ENCODE measurements at places on chromosomes 1 and 21.

- no peak for DNase-seq
These were observed 1.5 kb downstream of the STYXL2 start for GRCh38 chr1:167095368-167095767.

DNA sequence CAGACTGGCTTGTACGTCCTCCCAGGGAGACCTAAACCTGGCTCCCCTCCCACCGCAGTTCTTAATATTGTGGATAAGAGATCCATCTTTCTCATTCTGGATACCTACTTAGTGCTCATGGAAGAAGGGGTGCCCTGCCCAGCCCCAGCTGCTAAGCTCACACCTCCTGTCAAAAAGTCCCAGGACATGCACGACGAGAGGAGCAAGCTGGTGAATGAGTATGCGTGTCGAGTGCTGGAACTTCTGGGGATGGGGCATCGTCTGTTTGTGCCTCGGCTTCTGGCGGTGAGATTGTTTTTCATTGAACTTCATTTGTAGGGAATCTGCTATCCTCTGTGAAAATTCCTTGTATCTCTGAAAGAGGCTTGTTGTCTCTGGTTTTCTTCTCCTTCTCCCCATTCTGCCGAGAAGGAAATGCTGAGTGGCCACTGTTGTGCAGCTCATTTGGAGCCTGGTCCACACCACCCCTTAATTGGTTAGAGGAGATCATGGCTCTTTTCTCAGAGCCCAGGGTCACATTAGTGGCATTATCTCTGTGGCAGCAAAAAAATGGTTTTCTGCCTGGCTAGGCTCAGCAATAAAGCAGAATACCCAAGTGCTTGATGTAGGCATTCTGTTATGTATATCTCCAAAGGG, 199.4 kb upstream of the CACYBP start:
- no peak for DNase-seq

- no peak for DNase-seq
These were observed 7.1 kb downstream of the BLACAT1 start for GRCh38 chr1:205448540-205449253.

DNA sequence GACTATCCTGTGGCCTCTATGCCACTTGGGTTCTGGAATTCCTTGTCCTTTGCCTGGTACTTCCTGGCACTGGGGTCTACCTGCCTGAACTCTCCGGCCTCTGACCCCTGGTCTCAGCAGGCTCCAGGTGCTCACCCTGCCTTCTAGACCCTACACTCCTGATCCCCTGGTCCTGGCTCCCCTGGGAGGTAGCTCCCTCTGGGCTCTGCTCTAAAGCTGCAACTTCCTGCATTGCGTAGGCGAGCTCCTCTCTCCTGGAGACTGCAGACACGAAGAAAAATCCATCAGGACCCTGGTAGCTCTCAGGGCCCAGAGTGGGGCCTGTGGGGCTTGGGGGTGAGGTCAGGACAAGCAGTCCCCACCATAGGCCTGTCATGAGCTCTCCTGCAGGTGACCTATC, 7.8 kb upstream of the PLEKHG5 start:
- DNase-seq: no peak

Measured in iPS DF 6.9 (cell line).